Heart left ventricle (tissue), 16 donors: ENCODE measurements at places on chromosomes 11 and 22.
A peak's percentile ranks its signal among the peaks of the same experiment; 100 is the strongest.

DNA sequence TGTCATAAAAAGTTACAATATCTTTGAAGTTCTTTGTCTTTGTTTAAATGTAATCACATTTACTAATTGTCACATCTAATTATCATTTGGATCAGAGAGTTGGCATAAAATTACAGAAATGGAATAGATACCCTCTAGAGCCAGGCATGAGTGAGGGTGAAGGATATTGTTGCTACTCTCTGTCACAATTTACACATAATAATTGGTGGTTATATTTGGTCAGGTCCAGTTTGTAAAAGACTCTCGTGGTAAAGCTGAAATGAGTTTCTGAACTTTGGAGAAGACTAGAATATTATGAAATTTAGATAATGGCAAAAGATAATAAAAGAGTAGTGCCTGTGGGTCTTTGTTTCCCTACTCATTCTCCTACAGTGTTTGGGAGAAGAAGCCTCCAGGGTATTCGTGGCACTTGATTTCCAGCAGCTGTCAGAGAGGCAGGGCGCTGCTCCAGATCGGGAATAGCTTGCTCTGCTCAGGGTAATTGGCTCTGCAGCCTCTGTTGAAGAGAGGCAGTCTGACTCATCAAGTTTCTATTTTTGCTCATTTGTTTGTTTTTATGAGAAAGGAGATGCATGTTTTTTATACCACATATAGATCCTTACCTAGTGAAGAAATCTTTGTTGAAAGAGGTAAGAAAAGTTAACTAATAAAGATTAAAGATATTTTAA lies 349.9 kb downstream of the CNTN5 start:
- peak; percentile 62 for DNase-seq

DNA sequence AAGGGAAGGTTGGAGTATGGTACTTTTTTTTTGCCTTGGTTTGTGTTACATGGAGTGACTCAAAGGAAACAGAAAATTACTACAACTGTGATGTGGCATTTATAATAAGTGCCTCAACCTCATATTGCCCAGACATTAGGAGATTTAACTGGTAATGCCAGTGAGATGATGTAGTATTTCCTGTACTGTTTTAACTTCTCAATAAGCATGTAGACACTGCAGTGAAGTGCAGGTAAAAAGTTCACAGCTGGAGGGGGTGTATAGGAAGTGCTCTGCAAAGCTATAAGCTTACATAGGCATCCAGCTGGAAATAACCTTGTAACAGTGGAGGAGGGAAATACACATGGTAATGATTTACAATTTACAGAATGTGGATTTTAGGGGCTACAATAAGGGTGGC lies 138.2 kb upstream of the MTMR2 start:
- DNase-seq: no peak

GRCh38 chr11:72227316-72228228 lies 3.0 kb downstream of the INPPL1 start:
- no peak for DNase-seq

- no peak for DNase-seq
Observed at GRCh38 chr11:69879729-69880005, 60.5 kb upstream of the FGF3 start.

DNA sequence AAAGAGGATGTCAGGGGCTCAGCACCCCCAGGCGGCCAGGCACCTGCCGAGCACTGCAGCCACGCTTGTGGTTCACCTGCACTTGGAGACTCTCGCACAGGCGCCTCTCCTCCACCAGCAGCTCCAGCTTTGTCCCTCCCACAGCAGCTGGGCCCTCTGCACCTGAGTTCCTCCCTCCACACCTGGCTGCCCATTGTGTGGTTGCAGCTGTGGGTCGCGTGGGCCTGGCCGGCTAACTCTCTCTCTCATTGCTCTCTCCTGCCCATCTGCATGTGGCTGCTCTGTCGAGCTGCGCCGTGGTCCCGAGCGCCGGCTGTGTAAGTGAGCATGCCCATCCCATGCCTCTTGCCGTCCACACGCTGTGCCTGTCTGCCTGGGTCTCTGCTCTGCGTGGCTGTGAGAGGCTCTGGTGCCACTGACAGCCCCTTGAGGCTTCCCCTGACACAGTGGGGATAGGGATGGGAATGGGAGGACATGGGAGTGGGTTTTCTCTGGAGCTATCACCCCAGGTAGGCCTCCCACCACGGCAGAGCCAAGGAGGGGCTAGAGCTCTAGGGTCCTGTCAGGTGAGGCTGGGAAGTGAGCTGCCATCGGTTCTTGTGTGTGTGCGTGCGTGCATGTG lies 8.5 kb upstream of the ACR start:
- DNase-seq: peak; percentile 56

GRCh38 chr22:30182350-30182745 lies 64.2 kb downstream of the LIF start:
- no peak for DNase-seq

GRCh38 chr11:125251956-125252355 lies 87.4 kb downstream of the PKNOX2 start:
- DNase-seq: no peak

DNA sequence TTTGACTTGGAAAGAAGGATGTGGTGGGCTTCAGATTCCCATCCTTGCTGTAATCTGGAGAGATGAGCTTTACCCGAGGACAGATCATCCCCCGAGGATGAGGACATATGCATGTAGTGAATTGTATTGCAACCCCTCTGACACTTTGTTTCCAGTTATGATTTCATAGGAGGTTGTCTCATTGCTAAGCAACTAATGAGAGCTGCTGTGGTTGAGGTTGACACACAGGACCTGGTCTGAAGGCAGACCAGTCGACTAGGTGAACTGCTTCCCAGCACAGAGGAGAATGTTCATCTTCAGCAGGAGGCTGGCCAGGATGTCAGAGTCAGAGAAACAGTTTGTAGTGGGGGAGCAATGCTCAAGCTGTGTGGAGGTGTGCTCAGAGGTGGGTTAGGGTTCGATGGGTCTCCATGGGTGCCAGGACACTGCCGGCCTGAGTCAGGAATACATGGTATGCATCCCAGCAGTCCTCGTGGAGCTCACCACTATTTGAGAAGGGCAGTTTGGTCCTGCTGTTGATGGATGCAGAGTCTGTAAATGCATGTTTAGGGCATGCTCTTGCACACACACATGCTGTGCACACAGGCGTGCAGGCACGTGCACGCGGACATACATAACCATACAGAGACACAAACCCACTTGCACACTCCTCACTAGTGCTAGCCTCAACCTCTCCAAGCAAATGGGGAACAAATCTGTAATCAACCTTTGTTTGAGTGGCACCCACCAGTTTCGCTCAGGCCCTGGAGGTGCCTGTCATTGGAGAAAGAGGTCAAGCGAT lies 153.7 kb downstream of the TBC1D22A start:
- DNase-seq: no peak

GRCh38 chr11:1938343-1939005 lies 8.7 kb upstream of the MRPL23 start:
- DNase-seq: peak; percentile 24
